ENCODE measurements at places on chromosomes 4 and X. TPM values are rescaled to one million over a fixed set of nuclear protein-coding genes. Genes with fewer than 3 reads are reported as not detected.
A peak's percentile ranks its signal among the peaks of the same experiment; 100 is the strongest.

The WDR19 gene
- total RNA-seq = 9.1 TPM

DNA sequence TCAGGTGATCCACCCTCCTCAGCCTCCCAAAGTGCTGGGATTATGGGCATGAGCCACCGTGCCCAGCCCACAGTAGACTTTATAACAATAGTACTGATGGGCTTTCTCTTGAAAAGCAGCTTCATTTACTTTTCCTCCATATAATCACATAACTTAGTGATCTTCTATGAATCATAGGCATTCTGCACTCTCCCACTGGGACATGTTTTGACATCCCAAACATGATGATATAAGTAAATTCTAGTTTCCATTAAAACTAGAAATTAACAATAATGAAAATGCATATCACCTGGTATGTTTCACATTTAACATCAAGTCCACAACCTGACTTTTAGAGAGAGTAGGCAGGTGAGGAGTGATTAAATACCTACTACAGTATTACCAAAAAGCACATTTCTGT lies 96.5 kb downstream of the CAMK2D start:
- peaks cover 5% of the 10 kb centered on the region for H3K4me1 ChIP-seq
- no peak overlapping the region for H3K27ac ChIP-seq
- no peak overlapping the region for H3K4me3 ChIP-seq
- peaks cover 6% of the 10 kb centered on the region for H3K36me3 ChIP-seq
- no peaks in the 10 kb centered on the region for H3K27me3 ChIP-seq

DNA sequence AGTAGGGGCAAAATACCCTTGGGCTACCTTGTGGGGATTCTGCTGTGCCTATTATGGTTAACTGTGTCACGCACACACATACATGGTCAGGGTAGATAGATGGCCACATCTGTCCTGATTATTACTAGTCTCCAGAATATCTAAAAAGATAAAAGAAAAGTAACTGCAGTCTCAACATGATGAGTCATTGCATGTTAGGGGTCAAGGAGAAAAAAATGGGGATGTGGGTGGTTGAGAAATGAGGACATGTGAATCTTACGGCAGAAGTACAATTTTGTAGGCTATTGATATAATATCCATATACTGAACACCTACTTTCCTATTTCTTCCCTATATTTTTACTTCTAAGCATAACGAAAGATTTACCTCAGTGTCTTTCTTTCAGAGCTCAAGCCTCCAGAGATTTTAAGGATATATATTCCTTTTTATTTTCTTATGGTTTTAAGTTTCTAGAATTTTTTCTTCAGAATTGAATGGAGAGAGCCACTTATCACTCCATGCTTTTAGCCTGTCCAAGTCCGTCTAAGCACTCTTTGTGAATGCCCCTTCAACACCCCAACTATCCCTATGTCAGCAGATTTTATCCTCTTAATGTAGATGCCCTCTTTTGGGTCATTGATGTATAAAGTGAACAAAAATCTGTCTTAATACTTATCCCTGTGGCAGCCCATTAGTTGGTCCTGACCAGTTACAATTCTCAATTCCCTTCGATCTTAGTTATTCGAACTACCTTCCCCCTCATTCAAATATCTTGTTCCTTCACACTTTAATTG lies 642.2 kb downstream of the IQCM start:
- H3K4me3 ChIP-seq = no peak overlapping the region
- DNase-seq = no peak
- H3K36me3 ChIP-seq = peaks cover 1% of the 10 kb centered on the region

DNA sequence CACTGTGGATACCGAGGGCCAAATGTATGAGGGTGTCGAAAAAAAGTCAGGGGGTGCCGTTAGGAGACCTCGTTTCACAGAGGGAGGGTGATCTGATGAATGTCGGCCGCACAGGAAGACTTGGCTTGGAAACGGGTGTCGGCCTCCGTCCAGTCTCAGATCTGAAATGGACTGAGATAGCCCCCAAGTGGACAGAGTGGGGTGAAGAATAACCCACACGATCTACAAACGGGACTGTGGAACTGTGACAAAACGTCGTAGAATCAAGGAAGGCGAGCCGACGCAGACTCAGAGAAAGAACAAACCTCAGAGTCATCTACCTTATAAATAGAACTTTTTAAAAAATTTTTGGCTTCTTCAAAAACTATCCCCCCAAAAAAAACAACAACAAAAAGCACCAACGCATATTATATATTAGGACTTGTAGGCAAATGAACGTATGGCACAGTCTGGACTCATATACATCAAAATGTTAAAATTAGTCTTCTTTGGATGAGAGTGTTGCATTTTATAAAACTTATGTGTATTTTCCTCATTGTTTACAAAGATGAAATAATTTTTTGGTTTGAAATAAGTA lies 63.8 kb upstream of the IRF2 start:
- peaks cover 45% of the 10 kb centered on the region for H3K4me1 ChIP-seq
- DNase-seq = peak; percentile 86
- peak overlapping the region; percentile 88 for H3K27ac ChIP-seq
- no peaks in the 10 kb centered on the region for H3K36me3 ChIP-seq

DNA sequence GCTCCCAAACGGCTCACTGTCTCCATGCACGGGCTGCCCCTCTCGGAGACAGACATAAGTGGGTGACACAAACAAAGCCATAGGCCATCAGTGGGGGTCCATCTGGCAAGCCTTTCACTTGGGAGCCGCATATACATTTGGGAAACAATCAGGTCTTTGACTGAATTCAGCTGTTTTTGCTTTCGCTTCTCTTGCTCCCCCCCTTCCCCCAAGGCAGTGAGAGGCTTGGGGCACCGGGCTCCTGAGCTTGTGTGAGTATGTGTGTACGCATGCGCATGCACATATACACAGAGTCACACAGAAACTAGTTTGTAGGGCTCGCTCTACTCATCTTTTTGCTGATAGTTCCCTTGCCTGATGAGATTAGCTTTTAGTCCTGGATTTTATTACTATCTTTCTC lies 284.4 kb downstream of the AFF2 start:
- no peaks in the 10 kb centered on the region for H3K36me3 ChIP-seq
- DNase-seq = no peak
- peaks cover 4% of the 10 kb centered on the region for H3K27me3 ChIP-seq
- no peak overlapping the region for H3K27ac ChIP-seq

The MAGEA10 gene
- not detected for total RNA-seq

GRCh38 chr4:98352396-98352795 lies 91.2 kb downstream of the RAP1GDS1 start:
- DNase-seq = no peak
- H3K27ac ChIP-seq = no peak overlapping the region
- no peak overlapping the region for H3K4me3 ChIP-seq
- peaks cover 13% of the 10 kb centered on the region for H3K4me1 ChIP-seq

All from natural killer cell treated with Interleukin-12 subunit alpha and Interleukin-12 subunit beta and Interleukin-15 and Interleukin-18, amount 100 ng/mL, for 72 hours (primary cell).